SK-N-SH (cell line): ENCODE measurements at places on chromosomes 6 and 20.

DNA sequence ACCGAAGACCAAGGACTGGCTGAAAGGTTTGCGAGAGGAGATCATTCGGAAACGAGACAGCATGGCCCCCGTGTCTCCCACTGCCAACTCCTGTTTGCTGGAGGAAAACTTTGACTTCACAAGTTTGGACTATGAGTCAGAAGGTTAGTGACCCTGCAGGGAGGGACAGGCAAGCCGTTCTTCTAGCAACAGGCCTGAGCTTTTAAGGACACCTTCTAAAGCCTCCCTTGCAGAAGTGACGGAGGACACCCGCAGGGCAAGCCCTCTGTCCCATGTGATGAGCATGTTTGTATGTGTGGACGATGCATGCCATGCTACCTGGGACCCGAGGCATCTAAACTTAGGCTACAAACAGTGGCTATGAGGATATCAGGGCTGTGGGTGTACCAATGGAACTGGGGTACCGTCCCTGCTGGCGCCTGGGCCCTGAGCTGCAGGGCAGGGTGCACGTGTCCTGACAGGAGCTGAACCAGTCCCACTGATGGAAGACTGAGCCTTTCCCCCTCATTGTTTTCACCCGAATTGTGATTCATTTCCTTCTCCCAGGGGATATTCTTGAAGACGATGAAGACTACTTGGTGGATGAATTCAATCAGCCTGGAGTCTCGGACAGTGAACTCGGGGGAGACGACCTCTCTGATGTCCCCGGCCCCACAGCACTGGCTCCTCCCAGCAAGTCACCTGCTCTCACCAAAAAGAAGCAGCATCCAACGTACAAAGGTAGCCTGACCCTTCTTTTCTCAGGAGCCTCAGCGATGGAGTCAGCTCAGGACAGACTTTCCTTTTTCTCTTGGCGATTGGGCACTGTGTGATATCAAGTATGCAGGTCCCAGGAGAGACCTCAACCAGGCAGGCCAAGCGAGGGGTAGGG is 84.4 kb downstream of the SERAC1 start:
- no peak overlapping the region for H3K27ac ChIP-seq
- H3K36me3 ChIP-seq: peaks cover 85% of the 10 kb centered on the region
- H3K27me3 ChIP-seq: no peaks in the 10 kb centered on the region

DNA sequence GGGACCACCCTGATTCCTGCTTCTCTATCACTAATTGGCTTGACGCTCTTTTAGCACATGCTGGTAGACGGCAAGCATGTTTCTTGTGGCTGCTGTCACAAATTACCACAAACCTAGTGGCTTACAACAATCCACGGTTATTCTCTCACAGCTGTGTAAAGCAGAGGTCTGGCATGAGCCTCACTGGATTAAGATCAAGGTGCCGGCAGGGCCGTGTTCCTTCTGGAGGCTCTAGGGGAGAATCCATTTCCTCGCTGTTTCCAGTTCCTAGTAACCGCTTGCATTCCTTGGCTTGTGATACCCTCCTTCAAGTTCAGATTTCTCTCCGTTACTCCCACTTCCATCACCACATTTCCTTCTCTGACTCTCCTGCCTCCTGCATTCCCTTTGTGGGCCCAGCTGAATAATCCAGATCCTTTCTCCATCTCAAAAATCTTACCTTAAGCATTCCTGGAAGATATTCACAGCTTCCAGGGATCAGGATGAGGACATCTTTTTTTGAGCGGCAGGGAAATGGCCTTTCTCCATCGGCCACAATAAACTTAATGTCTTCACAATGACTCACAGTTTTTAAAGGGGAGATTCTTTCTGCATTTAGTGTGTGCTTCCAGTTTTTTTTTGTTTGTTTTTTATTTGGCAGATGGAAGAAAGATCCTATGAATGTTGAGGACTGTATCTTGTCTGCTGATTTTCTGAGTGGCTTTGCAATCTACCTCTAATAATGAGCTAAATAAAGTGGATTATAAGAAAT is 39.9 kb downstream of the BMP6 start:
- no peak overlapping the region for H3K4me3 ChIP-seq
- peaks cover 8% of the 10 kb centered on the region; the same call in 1 of the 2 replicates for H3K27me3 ChIP-seq
- H3K4me1 ChIP-seq: no peaks in the 10 kb centered on the region
- no peak for DNase-seq
- no peak overlapping the region for H3K27ac ChIP-seq
- no peaks in the 10 kb centered on the region for H3K36me3 ChIP-seq

- peaks cover 13% of the 10 kb centered on the region for H3K36me3 ChIP-seq
- H3K27me3 ChIP-seq: no peaks in the 10 kb centered on the region
- peak; percentile 83 for DNase-seq
- no peak overlapping the region for H3K4me3 ChIP-seq
Measured at GRCh38 chr6:42260972-42261371, 43.3 kb upstream of the MRPS10 start.

GRCh38 chr6:142518126-142518525 is 216.3 kb downstream of the ADGRG6 start:
- DNase-seq: peak; percentile 23
- peaks cover 10% of the 10 kb centered on the region; the same call in 1 of the 2 replicates for H3K4me1 ChIP-seq
- no peak overlapping the region for H3K27ac ChIP-seq
- no peaks in the 10 kb centered on the region for H3K36me3 ChIP-seq
- no peaks in the 10 kb centered on the region for H3K27me3 ChIP-seq

- H3K27ac ChIP-seq: no peak overlapping the region
- H3K4me1 ChIP-seq: no peaks in the 10 kb centered on the region
- peaks cover 7% of the 10 kb centered on the region; the same call in 1 of the 2 replicates for H3K27me3 ChIP-seq
- no peak overlapping the region for H3K4me3 ChIP-seq
Measured at GRCh38 chr6:138492113-138492512, 7.2 kb downstream of the NHSL1 start.

- H3K4me3 ChIP-seq: no peak overlapping the region
- no peaks in the 10 kb centered on the region for H3K36me3 ChIP-seq
- DNase-seq: no peak
- H3K4me1 ChIP-seq: peaks cover 15% of the 10 kb centered on the region
Measured at GRCh38 chr6:15875797-15876196, 213.0 kb upstream of the DTNBP1 start.

- no peaks in the 10 kb centered on the region for H3K4me1 ChIP-seq
- H3K27ac ChIP-seq: no peak overlapping the region
- no peak overlapping the region for H3K4me3 ChIP-seq
- no peaks in the 10 kb centered on the region for H3K27me3 ChIP-seq
Measured at GRCh38 chr6:9711365-9711764, 703.5 kb downstream of the TFAP2A start.

DNA sequence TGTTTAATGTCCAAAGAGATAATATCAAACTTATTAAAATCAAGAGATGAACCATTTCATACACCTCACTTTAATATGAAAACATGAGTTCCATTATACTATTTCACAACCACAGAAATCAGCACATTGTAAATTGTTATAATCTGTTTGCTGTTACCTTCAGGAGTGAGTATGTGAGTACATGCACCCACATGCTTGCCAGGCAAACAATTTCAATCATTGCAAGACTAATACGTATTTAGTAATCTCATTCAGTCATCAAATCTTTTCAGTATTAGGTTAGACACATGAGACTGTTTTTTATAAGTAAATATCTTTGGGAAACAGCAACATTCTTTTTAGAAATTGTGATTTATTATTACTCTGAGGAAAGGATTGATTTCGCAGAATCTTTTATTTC is 9.3 kb upstream of the EPM2A start:
- no peak overlapping the region for H3K27ac ChIP-seq
- no peaks in the 10 kb centered on the region for H3K4me1 ChIP-seq
- H3K4me3 ChIP-seq: no peak overlapping the region
- no peaks in the 10 kb centered on the region for H3K36me3 ChIP-seq

DNA sequence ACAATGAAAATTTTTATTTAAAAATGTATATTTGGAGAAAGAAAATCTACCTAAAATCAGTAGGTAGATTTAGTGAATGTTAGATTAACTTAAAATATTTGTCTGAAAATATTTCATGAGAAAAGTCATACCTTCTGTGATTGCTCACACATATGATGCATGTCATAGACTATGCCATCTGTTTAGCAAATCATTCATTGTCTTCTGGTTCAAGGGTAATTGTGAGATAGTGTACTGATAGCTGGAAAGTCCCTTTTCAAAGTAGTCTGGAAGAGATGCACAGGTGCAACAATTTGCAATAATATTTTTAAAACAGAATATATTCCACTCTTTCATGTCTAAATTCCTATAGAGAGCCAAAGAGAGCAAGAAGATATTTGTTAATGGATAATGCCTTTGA is 21.0 kb upstream of the RNF217 start:
- H3K27ac ChIP-seq: no peak overlapping the region
- no peaks in the 10 kb centered on the region for H3K4me1 ChIP-seq
- H3K4me3 ChIP-seq: no peak overlapping the region

- no peak overlapping the region for H3K4me3 ChIP-seq
- no peak for DNase-seq
Measured at GRCh38 chr20:59743767-59744485, 139.6 kb downstream of the PHACTR3 start.

GRCh38 chr6:64439274-64439673 is 803.7 kb downstream of the PHF3 start:
- no peak overlapping the region for H3K4me3 ChIP-seq
- no peak overlapping the region for H3K27ac ChIP-seq
- no peak for DNase-seq

DNA sequence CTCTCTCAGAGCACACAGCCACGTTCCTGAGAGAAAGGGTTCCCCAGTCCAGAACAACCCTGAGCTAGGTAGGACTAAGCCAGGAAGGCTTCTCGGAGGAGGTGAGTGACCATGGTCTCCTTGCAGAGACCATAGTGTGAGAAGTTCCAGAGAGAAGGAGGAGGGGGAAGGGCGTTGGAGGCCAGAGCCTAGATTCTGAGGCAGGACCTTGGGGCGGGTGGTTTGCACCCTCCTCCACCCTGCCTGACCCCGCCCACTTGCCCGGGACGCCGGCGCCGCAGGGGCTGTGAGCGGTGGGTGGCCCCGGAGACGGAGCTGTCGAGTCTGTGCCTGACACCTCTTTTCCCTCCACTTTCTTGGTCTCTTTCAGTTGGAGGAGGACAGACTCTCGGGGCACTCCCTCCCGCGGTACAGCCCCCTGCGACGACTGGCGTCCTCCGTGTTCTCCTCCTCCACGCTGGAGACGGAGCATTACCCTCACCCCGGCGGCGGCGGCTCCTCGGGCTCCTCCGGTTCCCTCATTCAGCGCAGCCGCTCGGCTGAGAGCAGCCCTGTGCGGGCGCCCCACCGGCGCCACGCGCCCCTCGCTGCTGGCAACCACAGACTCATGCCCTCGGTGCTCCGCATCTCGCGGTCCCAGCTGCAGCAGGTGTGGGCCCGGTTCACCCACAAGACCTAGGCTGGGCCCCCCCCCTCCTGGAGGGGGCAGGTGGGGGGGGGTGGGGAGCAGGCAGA is 26.2 kb downstream of the TTBK1 start:
- no peak for DNase-seq
- no peak overlapping the region for H3K4me3 ChIP-seq
- H3K27ac ChIP-seq: no peak overlapping the region
- no peaks in the 10 kb centered on the region for H3K27me3 ChIP-seq

- H3K4me1 ChIP-seq: peaks cover 2% of the 10 kb centered on the region; the same call in 1 of the 2 replicates
- peak overlapping the region; percentile 81 for H3K27ac ChIP-seq
- no peaks in the 10 kb centered on the region for H3K27me3 ChIP-seq
- no peak for DNase-seq
- H3K36me3 ChIP-seq: no peaks in the 10 kb centered on the region
Measured at GRCh38 chr6:42564506-42564825, 637 bp downstream of the UBR2 start.

DNA sequence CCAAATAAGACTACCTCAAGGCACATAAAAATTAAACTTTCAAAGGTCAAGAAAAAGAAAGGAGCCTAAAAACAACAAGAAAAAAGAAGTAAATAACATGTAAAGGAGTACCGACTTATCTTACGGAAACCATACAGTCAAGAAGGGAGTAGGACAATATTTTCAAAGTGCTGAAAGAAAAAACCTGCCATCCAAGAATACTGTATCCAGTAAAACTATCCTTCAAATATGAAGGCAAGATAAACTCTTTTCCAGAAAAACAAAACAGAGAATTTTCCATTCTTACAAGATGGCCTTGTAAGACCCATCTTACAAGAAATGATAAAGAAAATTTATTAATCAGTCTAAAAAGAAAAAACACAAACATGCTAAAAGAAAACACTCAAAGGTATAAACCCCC is 302.2 kb downstream of the LMBRD1 start:
- DNase-seq: no peak
- H3K36me3 ChIP-seq: no peaks in the 10 kb centered on the region
- H3K27ac ChIP-seq: no peak overlapping the region
- no peaks in the 10 kb centered on the region for H3K4me1 ChIP-seq
- no peak overlapping the region for H3K4me3 ChIP-seq

- H3K4me3 ChIP-seq: no peak overlapping the region
- no peaks in the 10 kb centered on the region for H3K36me3 ChIP-seq
- H3K27me3 ChIP-seq: no peaks in the 10 kb centered on the region
Measured at GRCh38 chr20:61573415-61574305, 321.6 kb downstream of the CDH4 start.

DNA sequence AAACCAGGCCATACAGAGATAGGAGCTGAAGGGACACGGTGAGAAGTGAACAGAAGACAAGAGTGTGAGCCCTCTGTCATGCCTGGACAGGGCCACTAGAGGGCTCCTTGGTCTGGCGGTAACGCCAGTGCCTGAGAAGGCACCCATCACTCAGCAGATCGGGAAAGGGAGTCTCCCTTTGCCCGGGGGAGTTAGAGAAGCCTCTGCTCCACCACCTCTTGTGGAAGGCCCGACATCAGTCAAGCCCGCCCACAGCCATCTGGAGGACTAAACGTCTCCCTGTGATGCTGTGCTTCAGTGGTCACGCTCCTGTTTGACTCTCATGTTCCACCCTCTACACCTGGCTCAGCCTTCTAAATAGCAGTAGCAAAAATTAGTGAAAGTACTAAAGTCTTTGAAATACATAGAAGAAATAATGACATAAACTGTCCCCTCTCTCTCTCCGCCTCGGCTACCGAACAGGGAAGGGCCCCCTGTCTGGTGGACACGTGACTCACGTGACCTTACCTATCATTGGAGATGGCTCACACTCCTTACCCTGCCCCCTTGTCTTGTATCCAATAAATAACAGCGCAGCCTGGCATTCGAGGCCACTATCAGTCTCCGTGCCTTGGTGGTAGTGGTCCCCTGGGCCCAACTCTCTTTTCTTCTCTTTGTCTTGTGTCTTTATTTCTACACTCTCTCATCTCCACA is 66.7 kb downstream of the RPP21 start:
- no peak for DNase-seq
- no peak overlapping the region for H3K4me3 ChIP-seq
- H3K27me3 ChIP-seq: peaks cover 38% of the 10 kb centered on the region
- no peak overlapping the region for H3K27ac ChIP-seq
- H3K36me3 ChIP-seq: no peaks in the 10 kb centered on the region
